Anterior cingulate cortex (tissue), 58 donors: ENCODE measurements at places on chromosomes 2 and 18.

- no peak for DNase-seq
Measured at GRCh38 chr2:142254031-142254430, 123.2 kb upstream of the LRP1B start.

DNA sequence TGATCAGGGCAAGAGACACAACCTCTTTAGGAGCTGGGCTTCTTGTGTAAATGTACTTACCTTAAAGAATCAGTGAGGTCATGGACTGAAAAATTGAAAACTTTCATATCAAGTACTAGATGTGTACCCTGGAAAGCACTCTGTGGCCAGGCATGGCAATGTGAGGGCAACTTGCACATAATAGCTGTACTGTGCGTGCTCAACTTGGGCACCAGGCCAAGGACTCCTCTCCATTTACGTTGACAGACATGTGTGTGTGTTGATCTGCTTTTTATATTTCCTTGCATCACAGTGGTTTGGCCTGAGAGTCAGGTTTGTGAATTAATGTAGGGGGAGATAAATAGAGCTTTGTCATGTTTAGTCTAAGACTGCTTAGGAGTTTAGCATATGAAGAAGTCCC is 669.5 kb upstream of the REG3G start:
- no peak for DNase-seq

GRCh38 chr2:238586931-238587775 is 160.4 kb downstream of the ASB1 start:
- no peak for DNase-seq

- DNase-seq = no peak
Measured at GRCh38 chr2:67671464-67672450, 274.6 kb downstream of the ETAA1 start.

- DNase-seq = no peak
Measured at GRCh38 chr2:130901061-130901460, 64.3 kb downstream of the ARHGEF4 start.

DNA sequence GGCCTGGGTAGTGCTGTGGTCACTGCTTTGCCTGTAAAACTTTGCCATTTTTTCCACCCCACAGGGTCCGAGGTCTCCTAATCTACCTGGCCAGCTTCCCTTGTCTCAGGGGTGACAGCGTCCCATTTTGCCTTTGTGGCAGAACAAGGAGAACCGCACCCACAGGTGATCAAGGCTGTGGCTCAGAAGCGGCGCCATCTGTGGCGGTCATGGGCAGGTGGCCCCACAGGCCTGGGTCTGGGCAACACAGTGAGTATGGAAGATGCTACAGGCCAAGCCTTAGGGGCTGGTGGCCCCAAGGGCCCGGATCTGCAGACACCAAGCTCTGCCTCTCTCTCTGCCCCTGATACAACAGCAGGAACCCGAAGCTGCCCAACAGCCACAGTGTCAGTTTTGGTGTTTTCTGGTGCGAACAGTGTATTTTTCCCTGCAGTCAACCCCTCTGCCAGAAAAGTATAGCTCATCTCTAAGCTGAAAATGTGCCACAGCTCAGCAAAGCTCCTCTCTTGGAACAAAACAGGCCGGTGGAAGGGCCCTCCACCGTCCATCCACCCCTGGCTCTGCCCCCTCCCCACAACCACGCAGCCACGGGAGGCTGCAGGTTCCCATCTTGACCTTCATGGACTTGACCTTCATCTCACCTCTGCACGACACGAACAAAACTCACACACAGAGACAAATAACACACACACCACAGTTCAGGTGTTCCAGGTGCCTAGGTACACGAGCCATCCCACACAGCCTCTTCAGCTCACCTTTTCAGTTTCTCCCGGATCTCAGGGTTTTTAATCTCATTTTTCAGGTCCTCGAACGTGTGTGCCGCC is 96.7 kb downstream of the PXDN start:
- no peak for DNase-seq

DNA sequence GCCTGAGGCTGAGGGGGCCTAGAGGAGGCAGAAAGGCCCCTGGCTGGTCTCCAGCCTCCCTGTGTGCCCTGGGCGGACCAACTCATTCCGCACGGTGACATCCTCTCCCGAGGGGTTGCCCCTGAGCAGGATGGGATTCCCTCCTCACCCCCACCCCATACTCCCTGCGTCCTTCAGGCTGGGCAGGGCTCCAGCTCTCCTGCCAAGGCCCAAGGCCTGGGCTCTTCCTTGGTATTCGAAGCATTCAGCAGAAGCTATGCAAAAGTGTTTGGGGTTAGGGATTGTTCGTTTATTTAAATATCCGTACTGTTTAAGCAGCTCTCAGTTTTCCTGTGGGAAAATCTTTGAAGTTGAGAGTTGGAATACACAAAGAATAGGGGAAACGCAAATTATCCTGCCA is 113.1 kb upstream of the RAB12 start:
- DNase-seq = no peak

GRCh38 chr2:86036669-86037138 is 69.0 kb downstream of the POLR1A start:
- no peak for DNase-seq

DNA sequence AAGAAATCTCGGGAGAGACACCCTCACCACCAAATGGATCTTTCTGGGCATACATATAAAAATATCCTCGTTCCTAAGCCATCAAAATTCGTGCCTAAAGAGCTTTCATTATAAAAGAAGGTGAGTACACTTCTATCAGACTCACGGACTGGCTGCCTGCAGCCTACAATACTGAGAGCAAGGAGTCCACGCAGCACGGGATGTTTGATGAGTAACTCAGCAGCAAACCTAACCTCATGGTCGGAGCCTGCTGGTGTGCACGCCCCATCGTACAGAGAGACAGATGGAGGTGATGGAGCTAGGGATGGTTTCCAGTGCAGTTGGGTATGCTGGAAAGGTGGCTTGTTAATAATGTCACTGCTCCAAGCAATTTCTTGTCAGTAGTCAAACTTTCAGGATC is 256.2 kb downstream of the FIGN start:
- no peak for DNase-seq
